ENCODE measurements at places on chromosomes 6 and 20.

DNA sequence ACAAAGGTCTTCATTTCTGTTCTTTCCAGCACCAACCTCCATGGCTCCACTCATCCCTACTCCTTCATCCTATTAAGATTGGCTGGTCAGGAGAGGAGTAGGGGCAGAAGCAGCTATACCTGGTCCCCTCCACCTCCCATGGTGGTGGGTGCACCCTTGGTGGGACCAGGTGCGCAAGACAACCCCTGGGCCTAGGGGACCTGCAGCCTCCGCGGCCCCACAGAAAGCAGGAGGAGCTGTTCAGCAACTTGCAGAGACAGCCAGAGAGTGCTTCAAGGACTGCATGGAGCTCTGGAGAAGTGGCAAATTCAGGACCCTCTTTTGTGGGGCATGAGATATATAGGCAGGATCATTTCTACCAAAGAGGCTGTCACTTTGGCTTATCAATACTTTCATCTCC, 9.8 kb downstream of the ULBP2 start:
- no peak for DNase-seq

GRCh38 chr6:97085772-97086171, 161.2 kb downstream of the KLHL32 start:
- DNase-seq: no peak

- DNase-seq: peak; percentile 5
Measured at GRCh38 chr6:56851541-56852259, 103.2 kb upstream of the BEND6 start.

- no peak for DNase-seq
Measured at GRCh38 chr20:54076259-54076658, 5.9 kb upstream of the BCAS1 start.

DNA sequence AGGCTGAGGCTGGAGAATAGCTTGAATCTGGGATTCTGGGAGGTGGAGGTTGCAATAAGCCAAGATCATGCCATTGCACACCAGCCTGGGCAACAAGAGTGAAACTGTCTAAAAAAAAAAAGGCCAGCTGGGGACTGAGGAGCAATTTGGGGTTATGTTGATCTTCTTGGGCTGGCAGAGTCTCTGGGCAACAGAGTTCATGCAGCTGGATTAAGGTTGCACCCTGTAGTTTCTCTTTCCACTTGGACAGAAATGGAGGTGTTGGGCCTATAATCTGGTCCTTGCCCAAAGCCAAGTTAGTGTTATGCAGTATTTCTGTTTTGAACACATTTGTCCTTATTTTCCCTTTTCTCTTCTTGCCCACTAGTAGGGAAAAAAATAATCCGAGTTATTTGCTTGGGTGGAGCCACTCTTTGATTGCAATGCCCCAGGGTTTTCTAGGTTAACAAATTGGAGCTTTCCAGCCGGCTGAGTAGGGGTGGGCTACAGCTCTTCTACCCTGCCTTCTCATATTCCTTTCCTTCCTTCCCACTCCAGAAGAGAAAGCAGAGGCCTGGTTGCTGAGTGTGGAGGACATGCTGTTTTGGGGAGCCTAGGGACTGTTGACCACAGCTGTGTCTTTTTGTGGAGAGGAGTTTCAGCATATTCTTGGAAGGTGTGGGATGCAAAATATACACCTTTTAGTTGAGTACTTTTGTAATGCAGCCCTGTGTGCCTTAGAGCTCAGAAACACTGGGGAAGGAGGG, 213.9 kb downstream of the SOX4 start:
- no peak for DNase-seq

DNA sequence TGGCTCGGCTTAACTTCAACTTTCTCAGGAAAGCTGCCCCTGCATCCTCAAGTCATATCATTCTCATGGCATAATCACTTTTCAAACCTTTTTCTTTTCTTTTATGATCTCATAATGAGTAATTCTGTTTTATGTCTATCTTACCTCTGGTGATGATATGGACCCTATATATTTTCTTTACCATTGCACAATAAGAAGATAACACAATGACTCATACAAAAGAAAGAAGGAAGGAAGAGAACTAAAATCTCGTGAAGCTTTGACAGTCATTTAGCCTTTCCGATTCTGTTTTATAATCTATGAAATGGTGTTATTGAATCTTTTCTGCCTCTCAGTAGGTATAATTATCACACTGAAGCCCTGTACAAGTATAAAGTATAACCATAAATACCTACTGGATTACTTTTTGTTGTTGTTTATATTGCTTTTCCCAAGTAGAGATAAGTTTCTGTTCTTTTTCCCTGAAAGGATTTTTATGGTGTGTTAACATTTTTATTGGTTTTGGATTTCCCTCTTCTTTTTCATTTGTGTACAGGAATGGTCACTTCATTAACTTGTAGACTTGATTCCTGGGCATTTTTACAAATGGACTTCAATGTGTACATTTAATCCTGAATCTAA, 300.9 kb downstream of the LAMA2 start:
- no peak for DNase-seq

- DNase-seq: peak; percentile 71
Measured at GRCh38 chr20:31861385-31862156, 8.8 kb downstream of the DUSP15 start.

- no peak for DNase-seq
Measured at GRCh38 chr6:144678844-144679243, 393.7 kb downstream of the UTRN start.

- DNase-seq: no peak
Measured at GRCh38 chr20:56865055-56865454, 235.9 kb downstream of the TFAP2C start.

- DNase-seq: no peak
Measured at GRCh38 chr6:50699051-50699775, 14.1 kb upstream of the TFAP2D start.

DNA sequence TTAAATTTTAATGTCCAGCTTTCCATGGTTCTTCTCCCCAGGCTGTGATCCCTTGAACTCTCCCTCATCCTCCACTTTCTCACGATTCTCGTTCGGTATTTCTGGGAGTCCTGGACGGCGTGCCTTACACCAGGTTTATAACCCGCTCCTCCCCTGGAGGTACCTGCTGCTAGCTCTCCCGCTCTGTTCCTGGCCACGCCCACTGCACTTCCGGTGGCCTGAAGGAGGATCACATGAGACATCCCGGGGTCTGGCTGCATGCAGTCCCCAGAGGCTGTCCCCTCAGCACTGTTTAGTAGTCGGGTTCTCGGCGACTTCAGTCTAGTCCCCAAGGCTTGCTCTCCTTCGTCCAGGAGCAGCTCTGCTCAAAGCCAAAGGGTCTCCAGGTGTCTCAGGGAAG, 28.4 kb upstream of the GCLC start:
- DNase-seq: no peak

- DNase-seq: no peak
Measured at GRCh38 chr20:25177890-25178321, 17.6 kb upstream of the ENTPD6 start.

- DNase-seq: no peak
Measured at GRCh38 chr20:63783970-63784369, 44.4 kb downstream of the SLC2A4RG start.

GRCh38 chr6:7806711-7807110, 80.8 kb downstream of the BMP6 start:
- DNase-seq: no peak

GRCh38 chr6:83071023-83071422, 3.6 kb downstream of the DOP1A start:
- DNase-seq: no peak

DNA sequence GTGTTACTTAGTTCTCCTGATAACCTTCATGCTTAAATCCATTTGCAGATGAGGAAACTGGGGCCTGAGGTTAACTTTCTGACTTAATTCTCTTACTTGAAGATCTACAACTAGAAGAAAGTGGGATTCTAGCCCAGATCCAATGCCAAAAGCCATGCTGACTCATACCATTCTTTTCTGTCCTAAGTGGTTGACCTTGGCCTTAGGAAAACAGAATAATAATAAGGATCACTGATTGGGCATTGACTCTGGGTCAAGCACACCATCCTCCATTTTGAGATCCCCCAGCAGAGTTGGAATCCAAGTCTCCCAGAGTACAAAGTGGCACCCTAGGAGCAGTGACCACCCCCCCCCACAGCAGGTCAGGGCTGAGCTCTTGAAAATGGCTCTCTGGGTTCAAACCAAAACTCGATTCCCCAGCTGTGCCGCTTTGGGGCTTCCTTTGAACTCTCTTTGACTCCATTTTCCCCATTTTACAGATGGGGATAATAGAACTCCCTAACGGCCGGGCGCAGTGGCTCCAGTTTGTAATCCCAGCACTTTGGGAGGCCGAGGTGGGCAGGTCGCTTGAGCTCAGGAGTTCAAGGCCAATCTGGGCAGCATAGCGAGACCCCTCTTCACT, 12.8 kb upstream of the ZNF217 start:
- no peak for DNase-seq

DNA sequence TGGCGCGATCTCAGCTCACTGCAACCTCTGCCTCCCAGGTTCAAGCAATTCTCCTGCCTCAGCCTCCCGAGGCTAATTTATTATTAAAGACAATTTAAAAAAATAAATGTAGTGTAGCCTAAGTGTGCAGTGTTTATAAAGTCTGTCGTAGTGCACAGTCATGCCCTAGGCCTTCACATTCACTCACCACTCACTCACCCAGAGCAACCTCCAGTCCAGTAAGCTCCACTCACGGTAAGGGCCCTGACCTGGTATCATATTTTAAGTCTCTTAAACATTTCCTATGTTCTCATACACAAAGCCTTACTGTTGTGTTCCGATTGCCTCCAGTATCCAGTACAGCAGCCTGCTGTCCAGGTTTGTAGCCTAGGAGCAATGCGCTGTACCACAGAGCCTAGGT, 168.2 kb upstream of the FOXQ1 start:
- DNase-seq: no peak

DNA sequence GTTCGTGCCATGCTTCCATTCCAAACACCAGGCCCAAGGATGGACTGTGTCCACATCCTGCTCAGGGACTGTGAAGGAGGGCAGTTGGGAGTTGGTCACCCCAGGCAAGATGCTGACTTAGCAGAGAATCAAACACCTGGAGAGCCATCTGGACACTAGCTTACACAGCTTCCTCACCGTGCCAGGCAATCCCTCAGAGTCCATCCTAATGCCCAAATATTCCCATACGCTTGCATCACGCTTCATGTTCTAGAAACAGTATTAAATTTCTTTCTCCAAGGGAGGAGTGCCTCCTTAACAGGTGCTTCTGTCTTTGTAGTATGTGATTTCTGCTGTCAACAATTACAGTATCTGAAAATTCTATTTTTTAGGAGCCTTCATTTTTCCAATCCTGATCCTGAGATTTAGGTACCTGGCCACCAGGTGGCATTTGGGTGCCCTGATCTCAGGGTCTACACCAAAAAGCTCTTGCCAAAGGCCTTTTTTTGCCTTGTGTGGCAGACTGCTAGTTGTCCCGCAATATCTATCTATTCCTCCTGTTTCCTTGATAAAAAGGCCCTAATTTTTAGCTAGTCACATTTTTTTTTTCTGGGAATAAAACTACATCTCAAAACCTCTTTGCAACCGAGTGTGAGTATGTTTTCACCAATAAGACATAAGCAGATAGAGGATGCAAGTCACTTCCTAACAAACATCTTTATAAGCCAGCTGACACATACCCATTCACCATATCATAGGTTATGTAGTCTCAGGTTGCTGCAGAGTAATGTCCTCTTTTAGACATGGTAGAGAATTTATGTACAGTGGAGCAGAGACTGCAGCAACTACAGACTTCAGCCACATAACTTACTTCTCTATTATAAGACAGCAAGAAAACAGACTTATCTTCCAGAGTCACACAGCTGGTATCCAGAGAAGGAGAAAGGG, 85.0 kb downstream of the PREP start:
- no peak for DNase-seq

GRCh38 chr20:59429396-59429795, 129.0 kb downstream of the EDN3 start:
- DNase-seq: no peak

- DNase-seq: no peak
Measured at GRCh38 chr6:135419162-135419561, 78.4 kb downstream of the AHI1 start.

- no peak for DNase-seq
Measured at GRCh38 chr20:32510120-32510600, 75.0 kb downstream of the NOL4L start.

- DNase-seq: no peak
Measured at GRCh38 chr20:33280000-33280680, 2.9 kb upstream of the BPIFB1 start.

- DNase-seq: no peak
Measured at GRCh38 chr6:155224618-155225017, 39.2 kb upstream of the CLDN20 start.

GRCh38 chr20:47412083-47412482, 55.6 kb upstream of the ZMYND8 start:
- DNase-seq: no peak

GRCh38 chr20:57433657-57434389, 42.6 kb downstream of the RBM38 start:
- peak; percentile 41 for DNase-seq

DNA sequence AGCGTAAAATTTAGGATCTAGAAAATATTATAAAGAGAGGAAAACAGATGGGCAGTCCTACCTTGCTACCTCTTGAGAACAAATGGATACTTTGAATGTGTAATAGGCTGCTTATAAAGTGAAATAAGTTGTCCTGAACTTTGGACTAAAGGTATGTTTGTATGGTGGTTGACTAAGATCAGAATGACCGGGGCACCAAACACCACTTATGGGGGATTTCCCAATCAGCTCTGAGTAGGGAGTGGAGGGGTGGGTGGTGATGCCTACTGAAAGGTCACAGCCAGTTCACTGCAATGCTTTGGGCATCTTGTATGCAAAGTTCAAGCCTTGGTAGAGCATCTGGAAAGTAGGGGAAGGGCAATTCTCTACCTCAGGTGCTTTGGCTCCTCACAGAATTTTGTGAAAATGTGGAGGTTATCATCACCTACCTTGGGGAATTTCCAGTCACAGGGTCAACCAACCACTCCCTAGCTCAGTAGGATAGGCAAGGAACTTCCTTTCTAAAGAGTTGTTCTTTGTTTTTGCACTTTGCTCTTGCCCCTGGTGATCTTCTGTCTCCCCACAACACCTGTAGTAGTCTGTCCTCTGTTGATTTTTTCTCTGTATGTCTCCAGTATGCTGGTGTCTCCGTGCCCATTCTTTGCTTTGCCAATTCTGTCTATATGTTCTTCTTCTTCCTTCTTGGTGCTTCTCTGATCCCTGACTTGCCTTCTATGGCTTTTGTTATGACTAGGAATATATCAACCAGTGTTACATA, at the start of gene TRIM31:
TRIM31 (minus strand) TSS at position 88 of the 757 bp plus-strand sequence. CDS start 285 bp downstream, outside the sequence.
- no peak for DNase-seq

GRCh38 chr6:56708810-56709597, 66.3 kb upstream of the DST start:
- no peak for DNase-seq

DNA sequence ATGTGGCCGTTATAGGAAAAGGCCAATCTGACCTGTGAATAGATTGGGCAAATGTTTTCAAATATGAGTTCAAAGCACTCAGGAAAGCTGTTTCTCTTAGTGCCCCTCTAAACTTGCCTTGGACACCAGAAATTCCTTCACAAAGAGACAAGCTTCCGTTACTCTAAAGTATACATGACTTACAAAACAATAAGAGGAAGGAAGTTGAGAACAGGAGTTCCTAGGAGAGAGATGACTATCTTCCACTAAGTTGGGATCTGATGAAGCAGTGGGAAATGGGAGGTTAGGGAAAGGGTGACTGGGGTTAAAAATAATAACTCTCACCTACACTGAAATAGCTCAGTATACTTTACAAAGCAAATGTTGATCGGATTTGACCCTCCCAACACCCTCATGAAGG, 50.0 kb downstream of the ISM1 start:
- DNase-seq: no peak

- DNase-seq: no peak
Measured at GRCh38 chr6:12636336-12636735, 80.2 kb upstream of the PHACTR1 start.

Data from CD4-positive, alpha-beta T cell treated with Interleukin-17A for 4 hours (primary cell).